ENCODE measurements at places on chromosomes 5 and 9.

- DNase-seq: no peak
Measured at GRCh38 chr5:113237893-113238292, 196.9 kb downstream of the TSSK1B start.

GRCh38 chr5:175133185-175133584, 310.8 kb downstream of the DRD1 start:
- DNase-seq: no peak

- no peak for DNase-seq
Measured at GRCh38 chr9:107703651-107704050, 214.1 kb upstream of the KLF4 start.

DNA sequence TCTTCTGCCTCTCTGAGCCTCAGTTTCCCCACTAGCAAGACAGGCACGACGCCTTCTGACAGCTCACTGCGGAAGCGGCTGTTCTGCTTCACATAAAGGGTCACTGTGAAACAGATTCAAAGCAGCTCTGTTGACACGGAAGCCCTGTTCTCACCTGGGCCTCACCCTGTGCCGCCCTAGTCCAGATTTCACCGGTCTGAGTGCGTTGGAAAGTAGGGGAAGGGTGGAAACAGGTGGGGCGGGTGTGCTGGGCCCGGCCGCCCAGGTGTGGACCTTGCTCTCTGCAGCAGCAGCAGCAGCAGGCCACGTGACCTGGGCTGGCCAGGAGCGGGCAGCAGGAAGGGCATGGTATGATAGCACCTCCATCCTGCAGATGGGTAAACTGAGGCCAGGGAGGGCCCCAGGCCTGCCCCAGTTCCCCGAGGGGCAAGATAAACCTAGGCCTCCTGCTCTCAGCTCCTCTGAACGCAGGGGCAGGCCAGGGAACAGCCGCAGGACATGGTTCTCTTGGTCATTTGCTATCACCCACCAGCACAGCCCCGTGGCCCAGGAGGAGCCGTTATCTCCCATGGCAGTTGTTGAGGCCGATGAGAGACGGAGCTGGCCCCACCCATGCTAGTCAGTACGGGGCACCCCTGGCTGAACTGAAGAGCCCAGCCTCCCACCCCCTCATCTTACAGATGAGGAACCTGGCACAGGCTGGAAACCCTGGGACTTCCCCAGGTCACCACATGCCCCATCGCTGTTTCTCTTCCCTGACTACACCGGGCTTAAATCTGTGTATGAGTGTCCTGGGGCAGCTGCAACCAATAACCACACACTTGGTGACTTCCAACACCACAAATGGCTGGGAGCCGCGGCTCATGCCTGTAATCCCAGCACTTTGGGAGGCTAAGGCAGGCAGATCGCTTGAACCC, 12.1 kb downstream of the PTGES2 start:
- no peak for DNase-seq

DNA sequence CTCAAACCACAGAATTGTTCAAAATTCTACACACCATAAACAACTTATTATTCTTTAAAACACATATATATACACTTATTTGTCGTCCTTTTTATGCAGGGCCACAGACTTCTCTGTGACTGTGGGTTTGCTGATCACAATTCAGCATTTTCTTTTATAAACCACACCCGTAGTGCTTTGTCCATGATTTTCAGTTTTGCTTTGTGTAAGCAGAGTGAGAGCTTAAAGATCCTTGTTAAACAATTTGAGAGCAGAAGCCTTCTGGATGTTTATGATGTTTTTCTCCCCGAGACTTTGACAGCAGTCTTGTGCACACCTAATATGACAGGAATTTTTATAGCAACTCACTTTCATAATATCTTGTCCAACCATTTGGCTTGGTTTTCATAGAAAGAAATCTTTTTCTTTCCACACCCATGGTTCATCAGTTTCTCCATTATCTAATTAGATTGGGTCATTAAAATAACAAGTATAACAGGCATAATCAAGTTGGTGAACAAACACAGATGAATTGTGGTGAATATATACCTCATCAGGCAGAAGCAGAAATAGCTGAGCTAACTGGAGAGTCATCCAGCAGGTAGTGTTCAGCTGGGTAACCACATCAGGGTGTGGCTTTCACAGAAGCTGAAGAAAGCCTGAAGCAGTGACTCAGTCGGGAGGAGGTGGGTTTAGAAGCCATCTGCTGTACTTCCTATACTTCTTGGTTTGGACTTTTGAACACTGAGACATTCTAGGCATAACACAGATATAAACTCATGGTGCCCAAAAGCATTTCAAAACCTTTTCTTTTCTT, 232.8 kb downstream of the DOCK8 start:
- DNase-seq: no peak

- no peak for DNase-seq
Measured at GRCh38 chr5:68720884-68721610, 372.8 kb upstream of the SLC30A5 start.

GRCh38 chr5:74766418-74766848, 484 bp downstream of the GFM2 start:
- peak; percentile 18 for DNase-seq

- no peak for DNase-seq
Measured at GRCh38 chr9:20209391-20210340, 412.6 kb downstream of the MLLT3 start.

GRCh38 chr9:69248005-69248404, 73.9 kb downstream of the TJP2 start:
- DNase-seq: no peak

DNA sequence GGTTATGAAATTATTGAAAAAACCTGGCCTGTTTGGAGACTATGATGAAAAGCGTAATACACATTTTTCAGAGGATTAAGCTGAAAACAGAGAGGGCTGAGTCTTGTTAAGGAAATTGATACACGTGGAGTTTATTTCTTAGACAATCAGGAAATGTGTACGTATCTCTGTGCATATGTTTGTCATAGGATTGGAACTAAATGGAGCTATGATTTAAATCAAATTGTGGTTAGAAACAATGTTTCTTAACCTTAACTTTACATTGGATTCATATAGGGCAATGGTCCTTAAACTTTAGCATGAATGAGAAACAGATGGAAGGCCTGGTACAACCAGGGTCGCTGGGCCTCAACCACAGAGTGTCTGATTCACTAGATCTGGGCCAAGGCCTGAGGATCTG, 451.6 kb downstream of the CDH18 start:
- DNase-seq: no peak

GRCh38 chr5:172383191-172383802, 71.0 kb downstream of the SH3PXD2B start:
- DNase-seq: no peak

DNA sequence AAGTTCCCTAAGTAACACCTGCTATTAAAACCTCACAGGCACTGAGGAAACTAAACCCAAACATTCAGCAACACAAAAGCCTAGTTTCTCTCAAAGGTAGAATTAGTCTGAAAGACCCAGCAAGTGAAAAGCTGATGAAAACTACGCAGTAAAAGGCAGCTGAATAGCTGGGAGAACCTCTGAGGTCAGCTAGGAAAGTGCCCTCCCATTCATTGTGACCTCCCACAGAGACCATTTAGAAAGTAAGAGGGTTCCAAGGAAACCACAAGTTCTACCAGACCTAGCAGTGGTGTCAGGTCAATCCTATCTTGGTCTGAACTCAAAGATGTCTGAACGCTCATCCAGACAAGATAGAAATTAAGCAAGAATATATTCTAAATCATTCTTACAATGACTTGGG, 144.7 kb downstream of the SSBP2 start:
- DNase-seq: no peak

DNA sequence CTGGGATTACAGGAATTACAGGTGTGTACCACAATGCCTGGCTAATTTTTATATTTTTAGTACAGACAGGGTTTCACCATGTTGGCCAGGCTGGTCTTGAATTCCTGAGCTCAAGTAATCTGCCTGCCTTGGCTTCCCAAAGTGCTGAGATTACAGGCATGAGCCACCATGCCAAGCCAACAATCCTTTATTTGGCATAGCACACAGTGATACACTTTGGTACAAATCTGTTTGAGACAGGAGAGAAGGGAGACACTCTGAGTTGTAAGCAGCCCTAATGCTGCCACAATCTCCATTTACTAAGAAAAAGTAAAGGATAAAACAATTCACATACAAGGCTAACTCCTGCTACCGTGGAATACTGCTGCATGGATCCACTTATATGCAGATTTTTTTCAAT, 177.8 kb downstream of the RAPGEF6 start:
- DNase-seq: no peak

- DNase-seq: peak; percentile 65
Measured at GRCh38 chr5:127994087-127994660, 89.4 kb upstream of the SLC12A2 start.

DNA sequence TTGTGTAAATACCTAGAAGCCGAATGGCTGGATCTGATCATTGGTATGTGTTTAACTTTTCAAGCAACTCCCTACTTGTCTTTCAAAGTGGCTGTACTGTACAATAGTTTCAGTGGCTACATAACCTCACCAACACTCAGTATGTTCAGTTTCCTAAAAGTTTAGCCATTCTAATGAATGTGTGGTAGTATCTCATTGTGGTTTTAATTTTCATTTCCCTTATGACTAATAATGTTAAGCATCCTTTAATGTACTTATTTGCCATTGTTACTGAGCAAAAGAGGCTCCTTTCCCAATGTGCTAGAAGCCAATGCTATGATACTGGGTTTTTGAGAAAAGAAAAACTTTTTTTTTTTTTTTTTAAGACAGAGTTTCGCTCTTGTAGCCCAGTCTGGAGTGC, 27.8 kb upstream of the ALDOB start:
- no peak for DNase-seq

GRCh38 chr5:121033334-121033733, 569.2 kb downstream of the PRR16 start:
- DNase-seq: no peak

GRCh38 chr5:73204733-73205132, 31.7 kb downstream of the TMEM174 start:
- no peak for DNase-seq

GRCh38 chr9:70994582-70994981, 126.8 kb downstream of the TRPM3 start:
- DNase-seq: no peak

DNA sequence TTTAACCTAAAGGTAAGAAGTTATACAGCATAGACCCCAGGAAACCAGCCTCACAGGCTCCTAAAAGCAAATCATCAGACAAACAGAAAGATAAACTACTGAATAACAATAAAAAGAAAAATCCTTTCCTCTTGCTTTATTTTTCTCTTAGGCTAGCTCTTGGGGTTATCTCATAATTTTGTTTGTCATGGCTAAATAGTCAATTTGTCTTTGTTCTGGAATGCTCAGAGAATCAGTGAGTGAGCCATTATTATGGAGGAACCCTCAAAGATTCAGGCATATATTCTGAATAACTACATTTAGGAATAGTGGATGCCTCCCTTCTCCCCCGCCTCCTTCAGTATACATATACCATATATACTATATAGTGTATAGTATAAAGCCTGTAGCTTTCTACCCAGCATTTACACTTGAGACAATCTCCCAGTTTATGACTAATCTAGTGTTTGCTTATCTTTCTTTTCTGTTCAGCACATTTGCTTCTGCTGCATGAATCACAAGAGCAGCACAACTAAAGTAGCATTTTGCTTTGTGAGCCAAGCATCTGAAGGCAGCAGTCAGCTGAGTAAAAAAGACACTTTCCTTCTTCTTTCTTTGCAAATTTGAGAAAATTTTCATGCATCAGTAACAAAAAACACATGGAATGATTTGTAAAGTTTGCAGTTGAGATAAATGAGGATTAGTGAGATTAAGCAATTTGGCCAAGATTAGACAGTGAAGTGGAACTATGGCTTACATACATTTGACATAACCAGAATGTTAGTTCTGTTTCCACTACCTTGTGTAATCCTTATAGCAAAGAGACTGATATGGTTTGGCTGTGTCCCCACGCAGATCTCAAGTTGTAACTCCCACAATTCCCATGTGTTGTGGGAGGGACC, 45.3 kb upstream of the PPP3R2 start:
- DNase-seq: no peak

DNA sequence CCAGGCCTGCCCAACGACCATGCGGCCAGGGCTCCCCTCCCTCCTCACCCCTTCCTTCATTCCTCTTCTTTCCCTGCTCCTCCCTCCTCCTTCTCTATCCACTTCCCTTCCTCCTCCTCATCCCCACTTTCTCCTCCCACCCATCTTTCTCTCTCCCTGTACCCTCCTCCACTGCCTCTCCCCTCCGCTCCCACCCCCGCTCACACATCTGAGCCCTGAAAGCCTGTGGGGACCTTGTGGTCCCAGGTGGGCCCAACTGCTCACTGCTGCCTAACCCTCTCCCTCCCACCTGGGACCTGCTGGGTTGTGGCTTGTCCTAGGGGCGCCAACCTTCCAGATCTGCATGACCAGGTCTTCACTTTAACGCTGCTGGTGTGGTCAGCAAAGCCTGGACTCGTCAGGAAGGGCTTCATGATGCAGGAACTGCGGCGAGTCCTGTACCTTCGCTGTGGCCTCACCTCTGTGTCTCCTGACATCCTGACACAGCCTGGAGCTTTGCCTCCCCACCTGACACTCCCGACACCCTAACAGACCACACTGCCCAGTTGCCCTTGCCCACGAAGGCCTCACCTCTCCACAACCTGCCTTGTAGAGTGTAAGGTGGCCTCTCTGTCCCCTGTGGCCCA, 34.6 kb downstream of the C5orf15 start:
- no peak for DNase-seq

DNA sequence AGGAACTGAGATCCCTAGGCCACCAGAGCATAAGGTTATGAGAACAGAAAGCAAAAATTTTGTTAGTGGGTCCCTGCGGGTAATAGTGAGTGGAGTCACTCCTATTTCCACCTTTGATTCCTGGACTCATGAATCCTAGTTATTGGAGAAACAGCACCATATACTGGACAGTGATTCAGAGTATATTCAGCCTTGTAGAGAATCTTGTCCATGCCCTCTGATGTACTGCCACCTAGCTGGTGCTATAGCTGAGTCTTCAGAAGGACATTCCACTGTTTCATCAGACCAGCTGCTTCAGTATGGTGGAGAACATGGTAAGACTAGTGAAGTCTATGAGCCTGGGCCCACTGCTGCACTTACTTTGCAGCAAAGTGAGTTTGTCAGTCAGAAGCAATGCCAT, 25.0 kb upstream of the ITGA2 start:
- DNase-seq: no peak

GRCh38 chr5:130138406-130139045, 234.3 kb downstream of the CHSY3 start:
- DNase-seq: no peak

GRCh38 chr9:4009006-4009511, 290.8 kb downstream of the GLIS3 start:
- peak; percentile 77 for DNase-seq

DNA sequence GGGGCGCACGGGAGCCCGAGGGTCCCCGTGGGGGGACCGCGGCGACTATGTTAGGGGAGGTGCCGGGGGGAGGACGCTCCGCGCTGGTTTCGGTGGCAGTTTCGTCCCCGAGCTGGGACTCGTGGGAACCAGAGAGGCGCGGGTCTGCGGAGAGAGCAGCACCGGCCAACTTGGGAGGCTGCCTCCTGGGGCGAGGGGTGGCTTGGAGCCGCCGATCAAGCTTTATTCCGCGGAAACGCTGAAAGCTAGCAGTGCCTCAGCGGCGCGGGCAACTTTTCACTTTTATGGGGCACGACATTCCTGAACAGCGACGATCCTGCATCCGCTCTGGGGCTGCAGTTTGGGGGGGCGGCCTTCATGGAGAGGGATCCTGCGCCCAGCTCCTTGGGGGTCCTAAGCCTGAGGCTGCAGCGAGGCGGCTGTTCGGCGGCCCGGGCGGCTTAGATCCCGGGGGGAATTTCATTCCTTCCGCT, 369 bp downstream of the OCLN start:
- DNase-seq: peak; percentile 30

- DNase-seq: no peak
Measured at GRCh38 chr5:139872851-139873794, 77.5 kb downstream of the PSD2 start.

GRCh38 chr5:89289604-89290003, 406.6 kb upstream of the MEF2C start:
- DNase-seq: no peak

- DNase-seq: no peak
Measured at GRCh38 chr5:132681476-132681831, 7.7 kb downstream of the IL4 start.

Measured in G401 (cell line).